ENCODE measurements at places on chromosomes 2 and 18. TPM values are rescaled to one million over a fixed set of nuclear protein-coding genes. Genes with fewer than 3 reads are reported as not detected.

TRIM43 gene
- not detected for total RNA-seq

C2orf49 gene
- total RNA-seq, result 14.5 TPM

GNAL gene
- total RNA-seq, result 0.10 TPM

TANC1 gene
- 17.0 TPM for total RNA-seq

SULT1C2 gene
- 2.3 TPM for total RNA-seq

RGPD5 gene
- 5.7 TPM for total RNA-seq

DNA sequence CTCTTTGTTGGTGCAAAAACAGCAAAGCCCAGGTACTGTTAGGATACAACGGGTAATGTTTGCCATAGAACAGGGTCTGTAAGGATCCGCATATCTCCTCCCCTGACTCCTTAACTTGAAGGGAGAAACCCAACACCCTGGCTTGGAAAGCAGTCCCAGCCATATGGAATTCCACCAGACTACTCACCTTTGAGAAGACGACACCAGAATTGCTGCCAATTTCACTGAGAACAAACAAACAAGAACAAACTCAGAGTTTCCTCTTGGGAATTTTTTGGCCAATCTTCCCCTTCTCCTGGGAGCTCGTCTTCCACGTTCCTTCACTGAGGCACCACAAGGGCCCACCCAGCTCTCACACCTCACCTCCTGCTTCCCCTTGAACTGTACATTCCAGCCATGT is 29.2 kb downstream of the CAPN14 start:
- no peak for DNase-seq

GRCh38 chr2:162344617-162344950 is 652 bp downstream of the GCA start:
- no peak for DNase-seq

DNA sequence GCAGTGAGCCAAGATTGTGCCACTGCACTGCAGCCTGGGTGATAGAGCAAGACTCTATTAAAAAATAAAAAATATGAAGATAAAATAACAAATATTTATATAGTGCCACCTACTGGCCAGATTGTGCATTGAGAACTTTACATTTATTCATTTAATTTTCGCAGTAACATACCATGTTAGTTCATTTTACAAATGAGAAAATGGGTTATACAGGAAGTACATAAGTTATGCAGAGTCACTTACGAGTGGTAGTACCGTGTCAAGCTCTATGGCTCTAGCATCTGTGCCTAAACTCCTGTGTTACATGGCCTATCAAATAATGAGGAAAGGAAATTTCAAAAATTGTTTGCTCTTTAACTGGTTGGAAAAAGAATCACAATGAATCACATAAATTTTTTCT is 27.9 kb downstream of the RIF1 start:
- peak; percentile 21 for DNase-seq

GRCh38 chr2:209946539-209946938 is 55.9 kb upstream of the RPE start:
- peak; percentile 39 for DNase-seq
